Activated T-cell treated with anti-CD3 and anti-CD28 coated beads, Interleukin-2, amount 50 U/mL, for 24 hours (primary cell): ENCODE measurements at places on chromosomes 2 and 18.

GRCh38 chr2:101793277-101793969 is 95.9 kb downstream of the MAP4K4 start:
- DNase-seq: no peak

DNA sequence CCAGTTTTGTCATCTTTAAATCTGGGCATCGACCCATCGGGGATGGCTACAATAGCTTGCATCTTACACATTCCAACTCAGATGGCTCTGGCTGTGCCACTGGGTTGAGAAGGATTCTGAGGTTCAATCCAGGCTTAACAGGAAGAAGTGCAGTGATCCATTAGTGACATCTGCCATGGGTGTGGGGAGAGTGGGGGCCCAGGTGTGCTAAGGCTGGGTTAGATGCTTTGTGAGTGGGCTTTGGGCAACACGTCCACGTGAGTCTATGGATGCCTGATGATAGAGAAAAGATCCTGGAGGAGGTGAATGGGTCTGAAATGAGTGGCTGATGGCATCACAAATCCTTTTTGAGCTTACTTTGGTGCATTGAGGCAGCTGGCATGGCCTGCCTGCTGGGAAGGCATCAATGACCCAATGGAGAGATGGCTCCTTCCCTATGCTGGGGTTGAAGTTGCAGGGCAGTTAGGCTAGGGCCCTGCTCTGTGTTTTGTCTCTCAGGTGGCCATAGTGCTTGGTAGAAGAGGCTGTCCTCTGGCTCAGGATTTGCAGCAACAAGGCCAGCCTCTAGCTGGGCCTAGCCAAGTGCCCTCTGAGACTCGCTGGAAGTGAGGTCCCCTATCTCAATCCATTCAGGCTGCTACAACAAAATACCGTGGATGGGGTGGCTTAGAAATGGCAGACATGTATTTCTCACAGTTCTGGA is 56.7 kb downstream of the HS1BP3 start:
- DNase-seq: no peak

GRCh38 chr2:47010176-47010575 is 94.6 kb upstream of the MCFD2 start:
- DNase-seq: no peak

- DNase-seq: no peak
Measured at GRCh38 chr2:225462945-225463344, 63.4 kb downstream of the NYAP2 start.

DNA sequence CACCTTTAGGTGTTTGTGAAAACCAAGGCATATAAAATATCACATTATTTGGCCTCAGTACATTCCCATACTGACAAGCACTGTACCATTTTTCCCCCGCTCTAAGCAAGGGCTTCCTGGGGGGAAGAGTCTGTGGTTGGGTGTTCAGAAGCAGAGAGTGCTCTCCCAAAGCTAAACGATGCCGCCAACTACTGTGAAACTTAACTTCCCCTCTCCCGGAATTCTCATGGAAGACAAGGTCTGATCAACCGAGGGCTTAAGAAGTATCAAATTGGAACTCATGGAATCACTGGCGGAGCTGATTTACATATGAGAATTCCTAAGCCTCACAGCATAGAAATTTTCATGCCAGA is 433 bp upstream of the MFF start:
- peak; percentile 34 for DNase-seq

- no peak for DNase-seq
Measured at GRCh38 chr2:11342551-11343367, 1.7 kb downstream of the ROCK2 start.

- DNase-seq: no peak
Measured at GRCh38 chr2:17517481-17518211, 594 bp downstream of the RAD51AP2 start.

DNA sequence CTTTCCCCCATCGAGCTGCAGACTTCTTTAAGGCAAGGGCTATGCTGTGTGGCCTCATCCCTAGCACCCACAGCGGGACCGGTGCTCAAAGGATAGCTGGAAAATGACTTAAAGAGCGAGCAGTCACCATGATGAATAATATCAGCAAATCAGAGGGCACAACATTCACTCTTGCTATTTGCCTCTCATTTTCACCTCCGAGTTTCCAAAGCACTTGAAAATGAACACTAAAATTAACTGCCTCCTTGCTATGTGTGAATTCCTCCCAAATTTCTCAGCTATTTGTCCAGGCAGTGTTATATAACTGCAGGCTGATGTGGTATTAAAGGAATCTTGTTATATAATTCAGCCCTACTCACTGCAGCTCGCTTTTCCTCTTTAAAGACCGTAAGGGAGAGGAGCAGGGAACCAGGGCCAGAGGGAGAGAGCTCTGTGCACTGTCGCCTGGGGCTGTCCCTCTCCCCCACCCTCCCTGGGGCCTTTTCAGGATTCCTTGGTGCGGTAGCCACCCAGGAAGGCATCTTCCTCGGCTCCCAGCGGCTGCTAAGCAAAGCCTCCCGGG is 1.4 kb downstream of the CYS1 start:
- no peak for DNase-seq

- DNase-seq: no peak
Measured at GRCh38 chr2:25041307-25041927, 459 bp upstream of the EFR3B start.

GRCh38 chr2:160581448-160581847 is 87.8 kb upstream of the RBMS1 start:
- DNase-seq: no peak

- DNase-seq: no peak
Measured at GRCh38 chr2:70128005-70128404, 40.7 kb downstream of the PCBP1 start.

DNA sequence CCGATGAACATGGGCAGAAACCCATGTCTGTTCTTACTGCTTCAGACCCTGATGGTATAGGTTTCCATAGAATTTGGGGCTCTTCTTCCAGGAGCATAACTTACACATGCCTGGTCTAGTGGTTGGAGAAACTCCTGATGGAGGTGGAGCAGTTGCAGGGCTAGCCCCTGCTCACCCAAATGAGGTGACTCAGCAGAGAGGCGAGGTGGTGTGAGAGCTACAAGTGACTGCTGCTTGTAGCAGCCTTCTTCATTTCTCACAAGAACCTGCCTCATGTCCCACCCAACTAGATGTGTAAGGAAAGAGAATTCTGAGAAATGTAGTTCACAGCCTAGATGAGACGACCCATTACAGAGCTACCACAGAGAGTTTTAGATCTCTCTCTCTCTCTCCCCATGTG is 105.3 kb downstream of the ZNF407 start:
- no peak for DNase-seq

DNA sequence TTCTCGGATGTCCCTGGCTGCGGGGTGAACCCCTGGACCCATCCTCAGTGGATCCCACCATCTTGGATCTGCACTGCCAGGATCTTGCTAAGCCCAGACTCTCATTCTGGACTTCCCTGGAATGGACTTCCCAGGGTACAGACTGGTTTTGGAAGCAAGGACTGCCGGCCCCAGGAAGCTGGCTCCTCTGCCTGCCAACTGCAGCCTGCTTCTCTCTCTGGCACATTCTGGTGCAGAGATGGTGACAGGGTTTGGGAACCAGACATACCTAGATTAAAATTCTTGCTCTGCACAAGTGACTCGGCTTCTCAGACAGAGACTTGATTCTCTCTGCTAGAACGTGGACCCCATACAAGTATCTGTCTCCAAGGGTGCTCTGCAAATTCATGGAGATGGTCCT is 29.4 kb downstream of the ACKR3 start:
- DNase-seq: no peak

DNA sequence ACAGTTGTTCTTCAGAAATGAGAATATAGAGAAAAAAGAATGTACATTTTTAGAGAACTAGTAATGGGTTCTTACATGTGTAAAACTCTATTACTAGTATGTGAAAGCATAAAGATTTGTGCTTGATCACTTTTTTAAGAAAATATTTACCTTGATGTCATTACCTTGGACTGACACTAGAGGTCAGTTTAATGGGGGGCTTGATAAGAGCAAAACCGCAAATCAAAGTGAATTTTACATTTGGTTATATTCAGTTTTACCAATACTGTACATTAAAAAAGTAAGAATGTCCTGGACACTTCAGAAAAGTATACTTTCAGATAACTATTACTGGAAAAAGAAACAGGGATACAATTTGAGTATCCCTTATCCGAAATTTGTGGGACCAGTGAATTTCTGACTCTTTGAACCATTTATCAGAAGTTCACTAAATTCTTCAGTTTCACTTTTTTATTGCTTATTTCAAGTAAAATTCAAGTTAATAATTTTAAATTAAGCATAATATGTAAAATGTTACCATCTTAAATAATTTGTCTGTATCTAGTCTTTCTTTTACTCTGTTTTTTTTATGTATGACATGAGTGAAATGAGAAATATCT is 1149.5 kb downstream of the DSC3 start:
- DNase-seq: no peak

DNA sequence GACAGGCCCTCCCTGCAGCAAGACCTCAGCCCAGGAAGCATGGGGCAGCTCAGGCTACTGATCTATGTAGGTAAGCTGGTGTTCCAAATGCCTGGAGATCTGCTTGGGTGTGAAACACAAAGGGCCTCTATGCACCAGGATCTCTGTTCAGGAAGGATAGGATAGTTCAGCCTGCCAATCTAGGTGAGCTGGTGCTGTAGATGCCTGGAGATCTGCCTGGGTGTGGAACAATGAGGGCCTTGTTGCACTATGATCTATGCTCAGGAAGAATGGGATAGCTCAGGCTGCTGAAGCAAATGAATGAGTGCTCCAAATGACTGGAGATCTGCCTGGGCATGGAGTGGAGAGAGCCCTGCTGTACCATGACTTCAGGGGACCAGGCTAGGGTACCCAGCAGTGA is 48.9 kb upstream of the MYL1 start:
- no peak for DNase-seq

- DNase-seq: no peak
Measured at GRCh38 chr2:31087491-31087890, 50.7 kb downstream of the GALNT14 start.

DNA sequence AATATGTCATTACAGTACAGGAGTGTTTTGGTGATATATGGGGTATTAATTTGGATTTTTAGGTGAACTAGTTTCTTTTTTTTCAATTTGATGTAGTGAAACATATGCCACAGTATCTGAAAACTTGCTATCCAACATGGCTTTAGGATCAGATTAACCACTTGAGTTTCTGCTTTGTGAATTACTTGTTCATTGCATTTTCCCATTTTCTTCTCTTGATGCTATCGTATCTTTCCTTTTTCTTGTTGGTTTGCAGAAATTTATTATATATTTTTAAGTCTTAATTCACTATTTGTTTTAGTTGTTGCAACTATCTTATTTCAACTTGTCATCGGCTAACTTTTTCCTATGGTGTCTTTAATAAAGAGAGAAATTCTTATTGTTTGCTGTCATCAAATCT is 8.8 kb downstream of the IL36A start:
- no peak for DNase-seq

GRCh38 chr2:179671043-179671981 is 190.1 kb downstream of the ZNF385B start:
- no peak for DNase-seq
